ENCODE measurements at places on chromosomes 11 and 22. TPM values are rescaled to one million over a fixed set of nuclear protein-coding genes. Genes with fewer than 3 reads are reported as not detected.

DNA sequence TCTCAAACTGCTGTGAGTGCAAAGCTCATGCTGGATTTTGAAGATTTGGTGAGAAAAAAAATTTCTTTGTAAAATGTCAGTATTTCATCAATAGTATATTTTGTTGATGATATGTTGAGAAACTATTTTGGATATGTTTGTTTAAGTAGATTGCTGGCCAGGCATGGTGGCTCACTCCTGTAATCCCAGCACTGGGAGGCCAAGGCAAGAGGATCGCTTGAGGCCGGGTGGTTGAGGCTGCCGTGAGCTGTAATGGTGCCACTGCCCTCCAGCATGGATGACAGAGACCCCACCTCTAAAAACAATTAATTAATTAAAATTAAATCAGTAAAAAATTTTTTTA, 6.9 kb upstream of the IFITM3 start:
- DNase-seq, result no peak

- DNase-seq, result no peak
Observed at GRCh38 chr22:37957232-37957631, 3.7 kb downstream of the POLR2F start.

GRCh38 chr11:59899532-59899931, 20.9 kb downstream of the OOSP3 start:
- DNase-seq, result no peak

HTR3A gene
- 2.0 TPM for total RNA-seq

DNA sequence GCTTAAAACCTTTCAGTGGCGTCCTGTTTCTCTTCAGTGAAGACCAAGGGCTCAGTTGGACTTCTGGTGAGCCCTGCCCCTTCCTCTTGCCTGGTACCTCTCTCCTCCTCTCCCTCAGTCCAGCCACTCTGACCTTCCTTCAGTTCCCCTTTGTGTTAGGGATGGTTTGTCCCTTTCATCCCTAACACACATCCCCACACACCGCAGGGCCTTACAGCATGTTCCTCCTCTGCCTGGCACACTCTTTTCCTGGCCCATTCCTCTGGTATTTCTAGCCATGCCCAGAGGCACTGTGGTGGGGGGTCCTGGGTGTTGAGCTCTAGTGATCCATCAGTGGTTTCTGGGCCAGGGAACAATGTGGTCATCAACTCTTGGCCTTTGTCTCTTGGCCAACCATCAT, 21.4 kb downstream of the GNAZ start:
- DNase-seq, result no peak

DNA sequence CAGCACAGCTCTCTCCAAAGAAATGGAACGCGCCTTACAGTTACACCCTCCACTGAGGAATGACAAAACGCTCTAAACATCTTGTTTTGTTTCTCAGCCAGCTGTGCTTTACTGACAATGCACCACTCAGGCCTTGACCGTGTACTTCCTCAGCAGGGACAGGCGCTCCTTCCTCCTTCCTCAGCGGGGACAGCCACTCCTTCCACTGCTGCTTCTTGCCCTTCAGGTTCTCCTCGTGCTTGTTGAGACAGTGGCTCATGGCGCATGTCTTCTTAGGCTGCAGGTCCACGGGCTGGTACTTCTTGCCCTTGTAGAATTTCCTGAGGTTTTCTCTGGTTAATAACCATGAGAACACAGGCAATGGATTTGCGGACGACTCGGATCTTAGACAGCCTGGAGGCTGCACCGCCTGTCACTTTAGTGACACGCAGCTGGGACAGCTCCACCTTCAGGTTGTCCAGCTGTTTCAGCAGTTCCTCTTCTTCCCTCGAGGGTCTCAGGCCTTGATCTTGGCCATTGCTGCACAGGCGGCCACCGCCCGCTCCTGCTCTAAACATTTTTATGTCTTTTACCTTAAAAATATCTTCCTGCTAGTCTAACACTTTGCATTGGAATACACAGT, 613.8 kb downstream of the BRD1 start:
- DNase-seq, result peak; percentile 30

GRCh38 chr11:91641153-91641552, 583.5 kb upstream of the FAT3 start:
- no peak for DNase-seq

GRCh38 chr22:17846326-17846992, 72.2 kb upstream of the BID start:
- no peak for DNase-seq

DNA sequence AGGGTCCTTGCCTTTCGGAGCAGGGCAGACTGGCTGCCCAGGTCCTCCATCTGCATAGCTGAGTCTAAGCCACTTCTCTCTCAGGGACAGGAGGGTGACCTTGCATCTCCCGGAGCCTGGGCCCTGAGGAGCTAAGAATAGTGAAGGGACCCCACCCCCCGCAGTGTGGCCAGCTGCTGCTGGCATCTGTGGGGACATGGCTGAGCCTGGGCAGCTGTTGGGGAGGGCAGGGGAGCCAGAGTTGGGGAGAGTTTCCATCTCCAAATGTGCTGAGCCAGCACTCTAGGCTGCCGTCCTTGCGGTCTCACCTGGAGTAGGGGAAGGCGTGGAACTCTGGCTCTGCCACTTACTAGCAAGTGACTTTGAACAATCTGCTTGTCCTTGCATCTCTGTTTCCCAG, 34.8 kb upstream of the SHISAL1 start:
- peak; percentile 42 for DNase-seq

OR5AP2 gene
- total RNA-seq, result not detected

OOSP2 gene
- not detected for total RNA-seq

DNA sequence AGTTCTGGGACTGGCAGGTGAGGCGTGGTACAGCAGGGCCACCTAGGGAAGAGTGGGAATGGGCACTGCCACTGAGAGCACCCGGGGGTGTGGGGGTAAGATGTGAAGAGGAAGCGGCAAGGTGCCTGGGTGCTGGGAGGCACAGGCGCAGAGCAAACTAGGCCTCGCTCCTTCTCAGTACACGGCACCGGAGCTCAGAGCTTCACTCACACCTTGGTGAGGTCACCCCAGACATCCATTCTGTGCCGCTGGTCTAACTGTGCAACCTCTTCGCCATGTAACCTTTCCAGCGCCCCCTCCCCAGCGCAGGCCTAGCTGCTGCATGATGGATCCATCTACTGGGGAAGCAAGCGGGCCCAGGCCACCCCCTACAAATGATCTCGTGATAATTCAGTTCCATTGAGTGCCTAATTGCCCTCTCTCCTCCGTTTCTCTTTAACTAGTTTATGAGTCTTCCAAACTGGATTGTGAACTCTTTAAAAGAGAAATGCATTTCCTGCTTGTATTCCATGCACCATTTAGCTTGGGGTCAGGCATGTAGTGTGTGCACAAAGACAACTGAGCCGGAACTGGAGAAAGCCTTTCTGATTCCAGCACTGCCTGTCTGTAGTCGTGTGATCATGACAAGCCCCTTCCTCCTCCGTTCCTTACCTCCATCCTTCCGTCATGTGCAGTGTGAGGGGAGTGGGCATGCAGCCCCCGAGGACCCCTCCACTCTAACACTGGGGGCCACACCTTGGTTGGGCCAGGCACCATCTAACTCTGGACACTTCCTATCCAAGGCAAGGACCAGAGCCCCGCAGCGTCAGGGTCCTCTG, 1475.2 kb downstream of the TBC1D22A start:
- no peak for DNase-seq

DNA sequence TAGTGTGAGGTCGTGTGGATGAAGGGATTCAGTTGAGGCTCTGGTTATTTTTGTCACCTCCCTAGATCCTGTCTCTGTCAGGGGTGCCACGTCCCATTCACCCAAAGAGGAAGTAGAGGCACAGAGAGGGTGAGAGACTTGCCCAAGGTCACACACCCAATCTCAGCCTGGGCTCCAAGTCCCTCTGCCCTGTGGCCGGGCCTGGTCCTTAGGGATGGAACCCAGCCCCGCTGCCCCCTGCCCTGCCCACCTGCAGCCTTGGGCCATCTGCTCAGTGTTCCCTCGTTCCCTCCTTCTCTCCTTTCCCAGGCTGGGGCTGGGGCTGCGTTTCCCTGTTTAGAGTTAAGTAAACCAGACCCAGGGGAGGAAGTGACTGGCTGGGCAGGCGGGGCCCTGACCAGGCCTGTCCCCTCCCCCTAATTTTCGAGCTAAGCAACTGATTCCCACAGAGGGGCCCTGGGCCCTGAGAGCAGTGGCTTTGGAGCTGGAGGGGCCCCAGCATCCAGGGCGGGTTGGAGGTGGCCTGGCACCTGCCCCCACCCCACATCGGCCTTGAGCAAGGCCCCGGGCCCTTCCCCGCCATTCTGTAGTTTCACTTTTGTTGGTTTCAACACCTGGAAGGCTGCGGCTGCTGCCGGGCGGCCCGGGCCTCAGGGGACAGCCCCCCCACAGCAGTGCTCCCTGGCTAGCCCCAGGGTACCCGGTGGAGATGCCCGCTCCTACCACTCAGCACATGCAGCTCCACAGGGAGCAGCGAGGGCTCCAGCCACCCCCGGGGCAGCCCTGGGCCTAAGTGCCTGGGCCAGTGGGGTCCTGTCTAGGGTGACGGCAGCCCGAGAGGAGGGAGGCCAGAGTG, 1.5 kb downstream of the TCIRG1 start:
- peak; percentile 91 for DNase-seq

DNA sequence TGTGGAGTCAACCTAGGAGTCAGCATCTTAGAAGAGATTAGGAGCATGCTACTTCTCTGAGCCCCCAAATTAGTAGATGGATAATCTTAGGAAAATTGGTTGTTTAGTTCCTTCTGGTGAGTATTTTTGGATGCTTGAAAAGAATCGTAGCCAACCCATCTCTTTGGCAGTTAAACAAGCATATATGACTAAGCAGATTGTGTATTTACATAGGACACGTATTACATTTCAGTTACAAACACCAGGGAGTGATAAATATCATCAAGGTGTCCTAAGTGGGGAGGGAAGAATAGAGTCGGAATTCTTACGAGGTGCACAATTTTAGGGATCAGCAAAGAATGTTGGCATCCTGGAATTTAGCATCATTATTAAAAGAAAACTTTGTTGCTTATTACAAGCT, 13.5 kb downstream of the PLET1 start:
- DNase-seq, result no peak

Data from H7 (cell line).